ENCODE measurements at places on chromosomes 1 and 21. TPM values are rescaled to one million over a fixed set of nuclear protein-coding genes. Genes with fewer than 3 reads are reported as not detected.

GRCh38 chr1:17599291-17599953, 59.9 kb downstream of the ARHGEF10L start:
- DNase-seq = no peak

DNA sequence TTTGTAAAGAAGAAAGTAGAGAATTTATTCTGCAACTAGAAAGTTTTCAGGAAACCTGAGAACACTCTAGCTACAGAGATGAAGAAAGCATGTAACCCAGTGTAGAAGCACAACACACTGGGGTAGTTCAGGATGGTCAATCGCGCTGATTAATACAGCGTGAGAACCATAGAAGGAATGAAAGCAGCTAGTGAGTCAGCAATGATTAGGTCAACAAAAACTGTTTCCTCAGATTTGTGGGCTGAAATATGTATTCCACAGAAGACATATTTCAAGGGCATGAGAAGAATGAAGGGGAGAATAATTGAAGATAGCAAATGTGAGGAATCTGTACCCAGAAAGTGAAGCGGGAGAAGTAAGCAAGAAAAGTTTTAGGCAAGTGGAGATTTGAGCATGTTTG, 97.8 kb upstream of the ADGRL2 start:
- H3K27ac ChIP-seq = no peak overlapping the region
- no peaks in the 10 kb centered on the region for H3K27me3 ChIP-seq
- no peak overlapping the region for H3K4me3 ChIP-seq
- no peaks in the 10 kb centered on the region for H3K4me1 ChIP-seq
- no peak for DNase-seq

- no peak overlapping the region for H3K4me3 ChIP-seq
- H3K27me3 ChIP-seq = no peaks in the 10 kb centered on the region
- no peak for DNase-seq
- no peak overlapping the region for H3K27ac ChIP-seq
These were observed 59.8 kb upstream of the SDC3 start for GRCh38 chr1:30968220-30968971.

DNA sequence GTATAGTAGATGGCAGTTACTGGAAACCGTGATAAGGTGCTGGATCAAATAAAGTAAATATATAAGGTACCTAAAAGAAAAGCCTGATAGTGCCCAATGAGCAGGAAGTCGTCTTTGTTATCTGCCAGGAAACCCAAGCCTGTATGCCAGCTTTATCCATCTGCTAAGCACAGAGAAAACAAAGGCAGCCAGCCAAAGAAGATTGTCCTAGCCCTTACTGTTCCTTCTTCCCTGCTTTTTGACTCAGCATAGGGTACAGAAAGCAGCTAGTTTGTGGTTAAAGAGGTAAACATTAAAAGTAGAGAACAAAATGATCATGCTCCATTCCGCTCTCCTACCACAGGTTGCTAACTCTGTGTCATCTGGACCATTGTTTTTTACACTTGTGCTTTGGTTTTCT, 10.1 kb downstream of the KRTAP22-2 start:
- no peak for DNase-seq
- H3K27ac ChIP-seq = no peak overlapping the region
- no peaks in the 10 kb centered on the region for H3K4me1 ChIP-seq
- no peaks in the 10 kb centered on the region for H3K27me3 ChIP-seq
- H3K36me3 ChIP-seq = no peaks in the 10 kb centered on the region
- H3K4me3 ChIP-seq = no peak overlapping the region

B3GALT5 gene
- not detected for polyA plus RNA-seq

DNA sequence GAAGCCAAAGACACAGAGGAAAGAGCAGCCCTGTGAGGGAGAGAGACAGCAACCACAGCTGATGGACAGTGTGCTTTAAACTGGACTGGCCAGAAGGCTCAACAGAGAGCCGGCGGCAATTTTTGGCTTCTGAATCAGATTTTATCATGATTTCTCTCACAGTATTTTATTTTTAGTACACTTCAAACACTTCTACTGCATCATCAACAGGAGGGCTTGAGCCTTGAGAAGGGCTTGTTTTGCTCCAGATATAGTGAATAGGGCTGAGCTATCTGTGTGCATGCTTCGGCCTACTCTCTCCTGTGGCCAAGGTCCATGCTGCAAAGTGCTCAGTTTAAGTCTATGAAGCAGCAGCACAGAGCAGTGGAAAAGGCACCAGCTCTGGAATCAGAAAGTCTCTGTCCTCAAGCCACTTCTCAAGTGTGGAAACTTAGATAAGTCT, 33.3 kb downstream of the ADCY10 start:
- no peak for DNase-seq
- H3K4me1 ChIP-seq = no peaks in the 10 kb centered on the region
- no peak overlapping the region for H3K4me3 ChIP-seq
- H3K36me3 ChIP-seq = peaks cover 11% of the 10 kb centered on the region

FMO5 gene
- 9.6 TPM for polyA plus RNA-seq

- H3K27ac ChIP-seq = no peak overlapping the region
- no peak overlapping the region for H3K4me3 ChIP-seq
- H3K27me3 ChIP-seq = peaks cover 24% of the 10 kb centered on the region
These were observed 102.0 kb downstream of the NMNAT2 start for GRCh38 chr1:183315991-183316758.

MYOG gene
- polyA plus RNA-seq = not detected

DNA sequence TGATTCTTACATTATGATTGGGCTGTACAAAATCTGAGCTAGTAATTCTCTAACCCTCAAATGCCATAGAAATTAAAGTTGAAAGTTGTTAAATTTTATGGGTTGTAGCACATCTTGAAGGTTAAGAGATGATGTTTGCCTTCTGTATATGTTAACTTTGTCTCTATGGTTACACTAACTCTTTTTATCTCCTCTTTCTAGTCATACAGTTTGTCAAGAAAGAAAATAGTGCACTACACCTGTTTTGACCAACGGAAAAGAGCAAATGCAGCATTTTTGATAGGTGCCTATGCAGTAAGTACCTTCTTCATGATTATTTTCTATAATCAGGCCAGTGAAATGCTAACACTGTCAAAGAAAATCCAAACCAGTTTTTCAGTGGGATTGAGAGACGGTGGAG, 38.2 kb downstream of the CDC14A start:
- H3K4me1 ChIP-seq = peaks cover 50% of the 10 kb centered on the region
- no peaks in the 10 kb centered on the region for H3K36me3 ChIP-seq
- no peak for DNase-seq
- H3K4me3 ChIP-seq = no peak overlapping the region
- H3K27me3 ChIP-seq = no peaks in the 10 kb centered on the region
- no peak overlapping the region for H3K27ac ChIP-seq

AKR7A3 gene
- not detected for polyA plus RNA-seq
